ENCODE measurements at places on chromosomes 13 and 19. TPM values are rescaled to one million over a fixed set of nuclear protein-coding genes. Genes with fewer than 3 reads are reported as not detected.

FUT2 gene
- total RNA-seq = not detected

CD177 gene
- not detected for total RNA-seq

SLC7A10 gene
- not detected for total RNA-seq

DIS3 gene
- 27.0 TPM for total RNA-seq

AZU1 gene
- total RNA-seq = not detected

Data from RPMI7951 (cell line).